Thoracic aorta (tissue), 2 donors: ENCODE measurements at places on chromosomes 4 and X.

GRCh38 chr4:70183168-70183939 is 12.2 kb upstream of the ODAM start:
- no peak for DNase-seq

- DNase-seq, result no peak
These were observed 160.0 kb upstream of the ARX start for GRCh38 chrX:25175743-25176142.

DNA sequence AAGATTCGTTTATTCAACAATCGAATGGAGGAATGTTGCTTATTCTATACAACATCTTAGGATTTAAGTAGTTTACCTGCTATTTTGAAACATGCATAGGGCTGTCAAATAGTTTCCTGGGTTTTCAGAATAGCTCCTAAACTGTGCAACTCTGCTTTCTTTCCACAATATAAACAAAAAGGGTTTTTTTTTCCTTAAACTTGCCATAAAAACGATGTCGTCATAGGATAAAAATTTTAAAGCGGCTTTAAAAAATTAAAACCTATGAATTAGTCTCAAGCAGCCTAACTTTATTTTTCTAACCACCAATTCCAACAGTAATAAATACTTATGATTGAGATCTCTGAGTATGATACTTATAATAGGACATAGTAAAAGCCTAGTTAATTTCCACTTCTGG is 21.6 kb upstream of the STIM2 start:
- DNase-seq, result no peak

DNA sequence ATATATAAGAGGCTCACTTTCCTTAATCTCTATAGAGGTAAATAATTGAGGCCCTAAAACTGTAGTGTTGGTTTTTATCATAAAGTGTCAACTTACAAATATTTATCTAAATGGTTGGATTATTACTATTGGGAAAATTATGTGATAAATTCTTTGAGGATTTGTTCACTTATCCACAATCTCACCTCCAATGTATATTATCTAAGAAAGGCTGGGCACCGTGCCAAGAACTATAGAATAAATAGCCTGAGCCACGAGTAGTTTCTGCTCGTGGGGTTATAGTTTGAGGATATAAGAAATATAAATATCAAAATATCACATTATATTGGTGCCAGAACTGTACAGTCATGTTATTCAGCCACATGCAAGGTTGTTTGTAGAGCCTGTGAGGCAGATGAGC is 177.9 kb downstream of the VEGFC start:
- DNase-seq, result no peak

- no peak for DNase-seq
These were observed 30.4 kb upstream of the TMSB15A start for GRCh38 chrX:102546828-102547493.

GRCh38 chr4:146510942-146511341 is 10.8 kb downstream of the SLC10A7 start:
- DNase-seq, result no peak

- no peak for DNase-seq
These were observed at the start of gene NDST4 for GRCh38 chr4:115113506-115114106. NDST4 (minus strand) TSS chr4:115113620; CDS start chr4:115077036, 36,584 bp downstream.

GRCh38 chr4:92864096-92864495 is 560.3 kb downstream of the GRID2 start:
- DNase-seq, result no peak

DNA sequence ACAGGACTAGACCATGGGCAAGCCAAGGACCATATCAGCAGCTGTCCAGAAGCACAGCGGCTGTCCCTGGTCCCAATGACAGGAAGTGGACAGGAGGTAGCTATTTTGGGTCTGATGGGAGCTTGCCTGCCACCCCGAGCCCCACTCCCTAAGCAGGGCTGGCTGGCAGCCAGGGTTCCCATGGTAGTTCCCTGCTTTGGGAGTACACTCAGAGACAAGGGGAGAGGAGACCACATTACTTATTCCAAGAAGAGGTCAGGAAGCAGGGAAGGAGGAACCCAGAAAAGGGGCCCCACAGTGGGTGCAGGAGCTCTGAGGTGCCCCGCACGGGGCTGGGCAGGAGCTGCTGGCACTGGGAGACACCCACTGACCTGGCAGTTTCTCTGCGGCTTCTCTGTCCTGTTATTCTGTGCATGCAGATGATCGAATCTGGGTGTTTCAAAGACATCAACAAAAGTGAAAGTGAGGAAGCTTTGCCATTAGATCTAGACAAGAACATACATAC is 36.3 kb downstream of the HTT-AS start:
- no peak for DNase-seq

GRCh38 chr4:107035819-107036583 is at the start of gene DKK2:
DKK2 (minus strand) TSS chr4:107036313; CDS start chr4:107035591, 722 bp downstream.
- DNase-seq, result no peak

DNA sequence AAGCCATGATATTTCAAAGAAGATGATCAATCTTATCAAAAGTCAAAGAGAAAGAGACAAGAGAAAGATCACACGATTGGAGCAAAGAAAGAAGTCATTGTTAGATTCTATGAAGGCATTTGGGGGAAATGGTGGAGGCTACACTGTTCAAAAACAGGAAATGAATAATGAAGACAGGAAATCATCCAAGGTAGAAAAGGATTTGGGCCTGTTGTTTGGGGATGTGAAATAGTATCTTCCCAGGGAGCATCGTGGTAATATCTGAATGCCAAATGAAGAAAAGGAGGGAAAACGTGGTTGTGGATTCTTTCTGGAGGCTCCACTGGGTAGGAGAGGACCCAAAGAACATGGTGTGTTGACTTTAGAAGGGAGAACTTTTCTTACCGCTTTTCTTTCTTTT is 482.4 kb downstream of the NLGN4X start:
- DNase-seq, result no peak

- DNase-seq, result no peak
These were observed 43.0 kb downstream of the LRP2BP start for GRCh38 chr4:185352741-185353140.

GRCh38 chr4:109406337-109406931 is 27.2 kb upstream of the SEC24B start:
- DNase-seq, result no peak

DNA sequence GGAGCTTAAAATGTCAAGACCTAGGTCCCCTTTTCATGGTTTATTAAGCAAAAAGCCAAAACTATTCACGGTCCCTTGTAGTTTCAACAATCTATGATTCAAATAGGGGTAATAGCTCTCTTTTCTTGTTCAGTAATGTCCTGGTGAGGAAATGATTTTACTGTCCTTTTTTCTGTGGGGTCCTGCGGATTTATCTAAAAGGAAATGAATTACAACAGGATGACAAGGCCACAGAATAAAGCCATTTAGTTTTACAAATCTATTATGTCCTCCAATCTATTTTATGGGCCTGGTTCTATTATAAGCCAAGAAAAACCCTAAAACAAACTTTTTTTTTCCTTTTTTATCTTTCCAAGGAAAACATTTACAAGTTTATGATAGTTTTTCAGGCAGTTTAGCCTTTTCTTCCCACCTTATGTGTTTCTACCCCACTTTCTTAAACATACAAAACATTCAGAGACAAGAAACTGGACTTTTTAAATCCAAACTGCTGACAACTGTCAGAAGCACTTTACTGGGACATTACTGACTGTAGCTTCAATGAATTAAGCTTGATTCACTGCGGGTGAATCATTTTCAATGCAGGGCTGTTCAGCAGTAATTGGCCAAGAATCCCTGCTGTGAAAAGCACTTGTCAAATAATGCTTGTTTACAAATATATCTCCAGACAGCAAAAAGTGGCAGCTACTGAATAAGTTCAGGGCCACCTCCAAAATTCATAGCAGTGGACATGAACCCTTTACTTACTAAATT is 4.3 kb downstream of the EPHA5 start:
- no peak for DNase-seq

DNA sequence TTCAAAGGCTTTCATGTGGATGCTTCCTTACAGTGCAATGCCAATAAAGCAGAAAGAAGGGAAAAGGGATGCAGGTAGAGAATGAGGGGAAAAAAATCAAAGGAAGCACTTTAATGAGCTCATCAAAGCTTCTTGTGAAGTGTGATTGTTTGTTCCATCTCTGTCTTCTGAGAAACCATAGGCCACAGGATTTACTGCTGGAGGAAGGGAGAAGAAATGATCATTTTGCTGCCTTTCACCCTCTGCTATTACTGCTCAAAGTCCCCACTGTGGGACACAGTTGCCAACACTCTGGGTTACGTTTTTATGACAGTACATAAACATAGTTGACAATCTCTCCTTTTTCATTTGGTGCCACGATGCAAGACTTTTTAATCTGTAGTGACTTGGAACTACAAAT is 558.0 kb upstream of the TECRL start:
- DNase-seq, result no peak

- DNase-seq, result no peak
These were observed 768 bp upstream of the CDKL5 start for GRCh38 chrX:18424482-18425198.

DNA sequence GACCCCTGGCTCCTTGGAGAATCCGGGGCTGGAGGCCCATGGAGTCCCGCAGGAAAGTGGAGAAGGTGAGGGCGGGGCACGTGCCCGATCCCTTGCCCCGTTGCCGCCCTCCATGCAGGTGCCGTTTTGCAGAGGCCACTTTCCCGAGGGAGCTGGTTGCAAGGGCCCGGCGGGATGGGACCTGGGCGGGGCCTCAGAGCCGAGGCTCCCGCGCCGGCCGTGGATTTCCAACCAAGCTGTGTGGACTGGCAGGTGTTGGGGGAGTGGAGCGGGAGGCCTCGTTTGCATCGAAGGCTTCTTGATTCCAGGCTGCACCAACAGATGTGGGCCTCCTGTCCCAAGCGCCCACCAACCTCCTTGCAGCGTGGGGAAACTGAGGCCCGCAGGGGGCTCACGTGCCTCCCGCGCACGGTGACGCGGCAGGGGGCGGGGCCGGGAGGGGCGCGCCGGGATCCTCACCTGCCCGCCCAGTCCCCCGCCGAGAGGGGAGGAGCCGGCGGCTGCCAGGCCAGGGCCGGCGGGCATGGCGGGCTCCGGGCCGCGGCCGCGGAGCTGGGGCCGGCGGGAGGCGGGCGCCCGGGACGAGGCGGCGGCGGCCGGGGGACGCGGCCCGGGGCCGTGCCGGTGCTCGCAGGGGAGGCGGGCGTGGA is 24.9 kb downstream of the SH3BP2 start:
- no peak for DNase-seq

DNA sequence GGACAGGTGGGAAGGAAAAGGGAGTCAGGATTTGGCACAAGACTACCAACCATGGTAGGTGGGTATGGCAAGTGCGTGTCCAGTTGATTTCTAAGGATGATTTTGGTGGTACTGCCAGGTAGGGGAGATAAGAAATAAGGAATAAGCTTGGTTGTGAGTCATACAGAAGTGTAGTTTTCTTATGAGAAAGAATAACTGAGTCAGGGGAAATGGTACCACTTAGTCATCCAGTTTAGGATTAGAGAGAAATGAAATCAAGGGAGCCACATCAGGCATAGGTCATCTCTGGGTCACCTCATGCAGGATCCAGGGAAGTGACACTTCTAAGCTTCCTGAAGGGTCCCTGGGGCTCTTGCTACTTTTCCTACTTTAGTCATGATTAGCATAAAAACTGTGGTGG is 107.1 kb upstream of the C1GALT1C1 start:
- DNase-seq, result no peak
